ENCODE measurements at places on chromosomes 1 and 21. TPM values are rescaled to one million over a fixed set of nuclear protein-coding genes. Genes with fewer than 3 reads are reported as not detected.

The LCE1E gene
- not detected for total RNA-seq

The PEX14 gene
- 24.6 TPM for total RNA-seq

The SLC2A5 gene
- 2.6 TPM for total RNA-seq

The TRIM58 gene
- 2.7 TPM for total RNA-seq

The PCNX2 gene
- 25.4 TPM for total RNA-seq

The CR1L gene
- not detected for total RNA-seq

The RPE65 gene
- total RNA-seq: not detected

The TRNP1 gene
- 8.8 TPM for total RNA-seq

The HORMAD1 gene
- total RNA-seq: 2.4 TPM

The CD34 gene
- total RNA-seq: not detected

The LHX8 gene
- total RNA-seq: not detected

The SLC35E2B gene
- total RNA-seq: 51.4 TPM

The FLG gene
- not detected for total RNA-seq

The SH3BGR gene
- total RNA-seq: 1.1 TPM

The PGBD5 gene
- 0.14 TPM for total RNA-seq
